GM04504 (cell line): ENCODE measurements at places on chromosomes 6 and 20.

GRCh38 chr6:30725713-30726505 is 5.8 kb downstream of the TUBB start:
- no peak for DNase-seq

DNA sequence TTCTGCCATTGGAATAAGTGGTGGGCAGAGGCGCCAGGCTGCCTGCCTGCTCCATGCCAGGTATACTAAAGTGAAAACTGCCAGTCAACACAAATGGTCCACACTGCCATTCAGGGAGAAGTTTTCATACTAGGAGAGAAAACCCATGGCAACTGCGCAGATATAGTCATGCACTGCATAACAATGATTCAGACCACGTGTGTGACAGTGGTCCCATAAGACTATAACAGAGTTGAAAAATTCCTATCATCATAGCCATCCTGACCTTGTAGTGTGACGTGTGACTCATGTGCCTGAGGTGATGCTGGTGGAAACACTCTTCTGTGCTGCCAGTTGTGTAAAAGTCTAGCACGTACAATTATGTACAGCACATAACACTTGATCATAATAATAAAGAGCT is 25.1 kb downstream of the ZC3H12D start:
- DNase-seq = no peak

- DNase-seq = no peak
Measured at GRCh38 chr6:163118941-163119340, 295.6 kb upstream of the QKI start.

GRCh38 chr6:55663914-55664313 is 84.9 kb upstream of the HMGCLL1 start:
- no peak for DNase-seq

DNA sequence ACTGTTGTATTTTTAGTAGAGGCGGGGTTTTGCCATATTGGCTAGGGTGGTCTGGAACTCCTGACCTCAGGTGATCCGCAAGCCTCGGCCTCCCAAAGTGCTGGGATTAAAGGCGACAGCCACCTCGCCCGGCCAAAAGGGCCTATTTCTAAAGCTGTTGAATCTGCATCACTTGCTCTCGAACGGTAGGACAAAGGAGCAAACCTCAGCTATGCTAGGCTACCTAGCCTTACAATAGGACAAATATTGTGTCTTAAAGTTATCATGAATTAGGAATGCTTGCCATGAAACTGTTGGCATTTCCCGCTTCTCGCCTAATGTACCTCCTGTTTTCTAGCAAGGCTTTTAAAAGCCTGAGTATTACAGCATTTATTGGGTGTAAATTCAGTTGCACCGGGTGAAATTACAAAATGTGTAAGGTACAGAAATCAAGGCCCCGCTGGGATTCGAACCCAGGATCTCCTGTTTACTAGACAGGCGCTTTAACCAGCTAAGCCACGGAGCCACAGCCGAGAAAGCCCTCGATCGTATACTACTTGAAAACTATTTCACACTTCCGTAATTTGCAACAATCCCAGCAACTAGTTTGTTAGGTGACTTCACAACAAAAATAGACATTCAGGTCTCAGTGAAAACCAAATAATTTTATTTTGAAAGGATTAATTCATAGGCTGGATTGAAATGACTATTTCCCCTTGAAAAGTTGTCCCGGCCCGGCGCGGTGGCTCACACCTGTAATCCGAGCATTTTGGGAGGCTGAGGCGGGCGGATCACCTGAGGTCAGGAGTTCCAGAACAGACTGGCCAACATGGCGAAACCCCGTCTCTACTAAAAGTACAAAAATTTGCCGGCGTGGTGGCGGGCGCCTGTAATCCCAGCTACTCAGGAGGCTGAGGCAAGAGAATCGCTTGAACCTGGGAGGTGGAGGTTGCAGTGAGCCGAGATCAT is 211.6 kb upstream of the ZNF184 start:
- DNase-seq = no peak
